ENCODE measurements at places on chromosomes 6 and 20. TPM values are rescaled to one million over a fixed set of nuclear protein-coding genes. Genes with fewer than 3 reads are reported as not detected.

The MEA1 gene
- 72.6 TPM for polyA plus RNA-seq

GRCh38 chr6:51049983-51050877, 231.6 kb downstream of the TFAP2B start:
- no peaks in the 10 kb centered on the region for H3K4me1 ChIP-seq
- no peak overlapping the region for H3K4me3 ChIP-seq
- no peak for DNase-seq

The CST1 gene
- not detected for polyA plus RNA-seq

DNA sequence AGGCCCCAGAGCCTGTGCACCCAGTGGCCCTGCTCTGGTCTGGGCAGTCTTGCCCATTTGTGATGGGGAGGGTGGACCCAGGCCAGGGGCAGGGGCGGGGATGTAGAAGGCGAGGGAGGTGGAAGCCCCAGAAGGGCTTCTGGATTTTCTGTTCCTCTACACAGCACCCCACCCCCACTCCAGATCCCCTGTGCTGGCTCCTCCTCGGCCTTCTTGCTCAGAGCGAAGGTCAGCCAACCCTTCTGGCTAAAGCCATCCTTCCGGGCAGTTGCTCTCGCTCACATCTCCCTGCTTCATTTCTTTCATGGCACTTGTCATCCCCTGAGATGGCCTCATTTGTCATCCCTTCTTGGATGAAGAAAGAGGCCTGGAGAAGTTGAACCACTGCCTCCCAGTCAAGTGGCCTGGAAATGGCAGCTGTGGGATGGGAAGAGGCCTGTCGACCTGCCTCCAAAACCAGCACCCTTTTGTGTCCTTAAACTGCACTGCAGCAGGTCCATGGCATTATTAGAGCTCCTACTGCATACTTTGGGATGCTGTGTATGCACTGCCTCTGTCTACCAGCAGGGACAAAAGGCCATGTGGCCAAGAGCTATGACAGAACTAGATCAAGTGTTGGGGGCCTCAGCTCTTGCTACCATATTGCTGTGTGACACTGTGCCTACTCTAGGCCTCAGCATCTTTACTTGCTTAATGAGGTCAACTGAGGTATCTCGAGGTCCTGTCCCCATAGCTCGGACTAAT, 19.9 kb downstream of the PEDS1 start:
- no peak for DNase-seq
- H3K36me3 ChIP-seq, result peaks cover 81% of the 10 kb centered on the region

GRCh38 chr20:16711661-16712258, 18.1 kb upstream of the SNRPB2 start:
- peaks cover 14% of the 10 kb centered on the region for H3K27me3 ChIP-seq
- DNase-seq, result no peak
- no peaks in the 10 kb centered on the region for H3K4me1 ChIP-seq
- H3K36me3 ChIP-seq, result no peaks in the 10 kb centered on the region
- H3K4me3 ChIP-seq, result no peak overlapping the region
- no peak overlapping the region for H3K27ac ChIP-seq

The TBP gene
- 10.0 TPM for polyA plus RNA-seq

- no peak for DNase-seq
- no peaks in the 10 kb centered on the region for H3K4me1 ChIP-seq
- H3K27me3 ChIP-seq, result peaks cover 5% of the 10 kb centered on the region
Measured at GRCh38 chr6:8218861-8219260, 116.5 kb upstream of the EEF1E1 start.

The ATF6B gene
- polyA plus RNA-seq, result 70.6 TPM

The FBXO9 gene
- 38.5 TPM for polyA plus RNA-seq

GRCh38 chr6:154127657-154128056, 88.6 kb downstream of the OPRM1 start:
- no peak for DNase-seq
- no peaks in the 10 kb centered on the region for H3K27me3 ChIP-seq
- no peaks in the 10 kb centered on the region for H3K4me1 ChIP-seq
- no peaks in the 10 kb centered on the region for H3K36me3 ChIP-seq
- no peak overlapping the region for H3K27ac ChIP-seq

The ISM1 gene
- not detected for polyA plus RNA-seq

GRCh38 chr6:169388395-169389166, 134.9 kb upstream of the THBS2 start:
- no peak overlapping the region for H3K27ac ChIP-seq
- H3K36me3 ChIP-seq, result no peaks in the 10 kb centered on the region
- no peaks in the 10 kb centered on the region for H3K27me3 ChIP-seq

The HLA-DOB gene
- 2.7 TPM for polyA plus RNA-seq

DNA sequence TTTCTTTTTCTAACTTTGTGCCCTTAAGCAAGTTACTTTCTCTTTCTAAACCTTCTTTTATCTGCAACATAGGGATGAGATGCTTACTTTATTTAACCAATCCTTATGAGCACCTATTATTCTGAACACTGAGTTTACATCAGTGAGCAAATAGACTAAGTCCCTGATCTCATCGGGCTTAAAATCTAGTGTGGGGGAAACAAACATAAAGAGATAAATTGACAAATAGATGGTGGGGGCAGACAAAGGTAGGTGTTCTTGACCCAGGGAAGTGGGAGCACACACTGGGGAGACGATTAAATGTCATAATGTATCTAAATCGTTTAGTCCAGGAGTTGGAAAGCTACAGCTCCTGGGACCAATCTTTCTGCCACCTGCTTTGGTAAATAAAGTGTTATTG, 129.6 kb downstream of the TFAP2C start:
- H3K27ac ChIP-seq, result no peak overlapping the region
- no peaks in the 10 kb centered on the region for H3K4me1 ChIP-seq
- no peak for DNase-seq
- no peaks in the 10 kb centered on the region for H3K36me3 ChIP-seq
- no peaks in the 10 kb centered on the region for H3K27me3 ChIP-seq
- H3K4me3 ChIP-seq, result no peak overlapping the region

The CLVS2 gene
- not detected for polyA plus RNA-seq

DNA sequence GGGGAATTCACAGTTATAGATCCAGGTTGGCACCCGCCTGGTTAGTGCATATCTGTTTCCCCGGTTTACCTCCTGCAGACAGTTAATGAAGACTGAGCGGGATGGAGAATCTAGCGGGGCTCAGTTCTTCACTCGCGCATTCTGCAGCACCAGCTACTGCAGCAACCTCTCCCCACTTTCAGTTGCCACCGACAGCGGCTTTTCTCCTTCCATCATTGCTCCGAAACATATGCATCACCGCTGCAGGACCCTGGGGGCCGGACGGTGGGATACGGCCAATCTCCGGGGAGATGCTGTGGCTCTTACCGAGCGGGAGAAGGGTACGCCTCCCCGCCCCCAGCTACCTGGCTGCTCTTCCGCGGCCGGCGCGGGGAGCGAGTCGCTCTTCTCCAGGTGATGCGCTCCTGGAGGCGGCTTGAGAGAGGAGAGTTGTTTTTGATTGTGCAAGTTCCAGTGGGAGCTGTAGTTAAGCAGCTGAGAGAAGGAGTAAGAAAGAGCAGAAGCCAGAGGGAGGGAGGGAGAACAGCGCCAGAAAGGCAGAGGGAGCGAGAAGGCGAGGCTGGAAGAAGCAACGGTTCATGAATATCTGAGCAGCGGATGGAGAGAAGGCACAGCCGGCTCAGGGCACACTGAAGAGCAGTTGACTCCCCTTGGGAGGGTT, at the start of gene SGK1:
SGK1 (minus strand) TSS at position 642 of the 661 bp plus-strand sequence. CDS start 652 bp downstream, outside the sequence.
- peak; percentile 25 for DNase-seq
- no peaks in the 10 kb centered on the region for H3K4me1 ChIP-seq
- no peaks in the 10 kb centered on the region for H3K27me3 ChIP-seq
- no peak within 1 kb of the TSS for H3K27ac ChIP-seq

- no peak for DNase-seq
- H3K27ac ChIP-seq, result no peak overlapping the region
- no peak overlapping the region for H3K4me3 ChIP-seq
- H3K36me3 ChIP-seq, result no peaks in the 10 kb centered on the region
- no peaks in the 10 kb centered on the region for H3K4me1 ChIP-seq
Measured at GRCh38 chr20:7361321-7361720, 578.9 kb downstream of the HAO1 start.

DNA sequence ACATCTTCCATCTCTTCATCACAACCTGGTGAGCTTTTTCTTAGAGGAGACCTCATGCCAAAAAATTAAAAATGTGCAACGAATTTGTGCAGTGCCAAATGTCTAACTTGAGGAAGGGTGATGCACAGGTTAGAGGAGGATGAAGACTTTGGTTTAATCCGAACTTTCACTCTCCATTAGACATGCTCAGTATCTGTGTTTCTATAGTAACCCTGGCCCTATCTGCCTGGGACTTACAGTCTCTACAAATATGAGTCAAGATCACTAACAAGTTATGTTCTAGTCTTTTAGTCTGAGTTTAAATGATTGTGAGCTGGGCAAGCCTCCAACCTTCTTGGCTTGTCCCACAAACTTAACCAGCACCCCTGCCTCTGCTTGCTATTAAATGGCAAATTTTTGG, 377.0 kb downstream of the BMP2 start:
- H3K36me3 ChIP-seq, result no peaks in the 10 kb centered on the region
- DNase-seq, result no peak
- no peak overlapping the region for H3K4me3 ChIP-seq
- no peaks in the 10 kb centered on the region for H3K27me3 ChIP-seq
- H3K4me1 ChIP-seq, result no peaks in the 10 kb centered on the region
- no peak overlapping the region for H3K27ac ChIP-seq

- no peak overlapping the region for H3K4me3 ChIP-seq
- no peaks in the 10 kb centered on the region for H3K4me1 ChIP-seq
- DNase-seq, result no peak
Measured at GRCh38 chr20:57501461-57502335, 23.2 kb downstream of the CTCFL start.

The ABHD16B gene
- polyA plus RNA-seq, result not detected

- peaks cover 3% of the 10 kb centered on the region for H3K27me3 ChIP-seq
- DNase-seq, result no peak
- no peak overlapping the region for H3K4me3 ChIP-seq
- no peaks in the 10 kb centered on the region for H3K36me3 ChIP-seq
- H3K4me1 ChIP-seq, result peaks cover 5% of the 10 kb centered on the region
Measured at GRCh38 chr6:125151700-125152099, 1.9 kb upstream of the TPD52L1 start.

The GABBR1 gene
- polyA plus RNA-seq, result 12.2 TPM

The PBX2 gene
- 17.6 TPM for polyA plus RNA-seq

DNA sequence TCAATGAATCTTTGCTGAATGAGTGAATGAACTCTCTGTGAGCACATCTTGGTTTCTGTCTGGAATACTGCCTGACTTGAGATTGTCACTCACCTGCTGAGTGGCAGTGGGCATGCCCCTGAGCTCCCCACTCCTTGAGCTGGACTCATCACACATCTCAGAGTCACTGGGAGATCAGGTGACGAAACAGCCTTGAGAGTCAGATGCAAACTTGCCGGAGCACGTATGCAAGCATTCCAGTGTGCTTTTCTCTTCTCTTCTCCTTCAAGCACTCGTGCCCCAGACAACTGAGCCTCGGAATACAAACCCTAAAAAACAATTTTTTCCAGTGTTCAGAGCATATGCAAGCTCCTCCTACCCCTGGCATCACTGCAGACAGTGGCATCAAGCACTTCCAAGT, 9.4 kb upstream of the BMP7 start:
- peaks cover under 1% of the 10 kb centered on the region for H3K27me3 ChIP-seq
- no peak overlapping the region for H3K27ac ChIP-seq
- H3K4me3 ChIP-seq, result no peak overlapping the region
- no peak for DNase-seq

The APMAP gene
- 18.6 TPM for polyA plus RNA-seq
